GM12878 (cell line): ENCODE measurements at places on chromosomes 1 and 21. TPM values are rescaled to one million over a fixed set of nuclear protein-coding genes. Genes with fewer than 3 reads are reported as not detected.

GRCh38 chr1:180901076-180901990, 11.4 kb upstream of the KIAA1614 start:
- DNase-seq: no peak

The SH2D1B gene
- total RNA-seq: not detected in 2 replicates

The OLIG2 gene
- not detected in 2 replicates for total RNA-seq

DNA sequence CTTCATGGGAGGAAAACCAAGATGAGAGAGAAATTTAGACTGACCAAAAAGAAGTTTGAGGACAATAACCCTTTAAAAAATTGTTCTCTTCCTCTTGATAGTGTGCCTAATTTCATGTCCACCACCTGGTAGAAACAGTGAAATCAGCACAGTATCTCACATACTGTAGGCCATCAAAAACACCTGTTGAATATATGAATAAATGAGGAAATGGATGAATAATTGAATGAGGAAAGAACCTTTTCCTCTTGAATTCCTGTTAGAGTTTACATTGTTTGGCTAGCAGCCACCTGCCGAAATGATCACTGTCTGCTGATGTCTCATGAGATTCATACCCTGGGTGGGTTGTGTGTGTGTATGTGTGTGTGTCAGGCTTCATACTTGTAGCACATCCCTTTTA, 198.7 kb upstream of the PBX1 start:
- DNase-seq: no peak

- DNase-seq: peak; percentile 59
These were observed 44.9 kb downstream of the CHAF1B start for GRCh38 chr21:36429947-36430546.

DNA sequence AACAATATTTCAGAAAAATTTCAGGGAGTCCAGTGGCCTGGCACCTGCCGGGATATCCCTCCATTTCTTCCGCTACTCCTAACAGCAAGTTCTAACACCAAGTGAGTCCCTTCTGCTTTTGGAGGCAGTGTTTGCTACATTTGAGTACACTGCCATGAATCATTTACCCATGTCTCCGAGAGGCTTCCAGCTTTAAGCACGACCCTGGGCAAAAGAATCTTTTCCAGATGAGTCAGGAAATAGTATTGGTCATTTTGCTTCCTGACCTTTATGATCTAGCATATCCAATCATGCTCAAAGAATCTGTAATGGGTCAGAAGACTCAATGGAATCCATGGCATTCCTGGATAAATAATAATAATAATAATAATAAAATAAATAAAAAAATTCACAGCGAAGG, 60.7 kb upstream of the FMN2 start:
- DNase-seq: no peak

- no peak for DNase-seq
These were observed at the start of gene KCND3 for GRCh38 chr1:111989531-111990025. Gene KCND3, minus strand, starts transcription at chr1:111989668.

DNA sequence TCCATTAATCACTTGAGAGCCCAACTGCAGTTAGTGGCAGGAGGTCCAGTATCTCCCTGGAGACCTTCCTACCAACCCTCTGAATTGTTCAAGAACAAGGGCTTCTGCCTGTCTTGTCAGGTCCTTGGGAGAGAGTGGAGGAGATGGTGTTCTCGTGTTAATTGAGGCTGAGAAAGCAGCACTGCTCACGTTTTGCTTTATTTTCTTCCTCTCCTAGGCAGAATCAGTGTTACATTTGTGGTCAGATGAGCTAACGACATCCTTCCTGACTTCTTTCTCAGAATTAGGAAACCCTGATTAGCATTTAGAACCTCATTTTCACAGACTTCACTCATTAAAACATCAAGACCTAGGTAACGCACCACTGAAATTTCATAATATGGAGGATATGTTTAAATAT, 26.4 kb upstream of the LRIG2 start:
- DNase-seq: no peak

The KPRP gene
- not detected in 2 replicates for total RNA-seq

- no peak for DNase-seq
These were observed 193.8 kb downstream of the KCNH1 start for GRCh38 chr1:210940081-210940617.

- DNase-seq: no peak
These were observed 20.6 kb downstream of the CEP104 start for GRCh38 chr1:3836421-3836820.

DNA sequence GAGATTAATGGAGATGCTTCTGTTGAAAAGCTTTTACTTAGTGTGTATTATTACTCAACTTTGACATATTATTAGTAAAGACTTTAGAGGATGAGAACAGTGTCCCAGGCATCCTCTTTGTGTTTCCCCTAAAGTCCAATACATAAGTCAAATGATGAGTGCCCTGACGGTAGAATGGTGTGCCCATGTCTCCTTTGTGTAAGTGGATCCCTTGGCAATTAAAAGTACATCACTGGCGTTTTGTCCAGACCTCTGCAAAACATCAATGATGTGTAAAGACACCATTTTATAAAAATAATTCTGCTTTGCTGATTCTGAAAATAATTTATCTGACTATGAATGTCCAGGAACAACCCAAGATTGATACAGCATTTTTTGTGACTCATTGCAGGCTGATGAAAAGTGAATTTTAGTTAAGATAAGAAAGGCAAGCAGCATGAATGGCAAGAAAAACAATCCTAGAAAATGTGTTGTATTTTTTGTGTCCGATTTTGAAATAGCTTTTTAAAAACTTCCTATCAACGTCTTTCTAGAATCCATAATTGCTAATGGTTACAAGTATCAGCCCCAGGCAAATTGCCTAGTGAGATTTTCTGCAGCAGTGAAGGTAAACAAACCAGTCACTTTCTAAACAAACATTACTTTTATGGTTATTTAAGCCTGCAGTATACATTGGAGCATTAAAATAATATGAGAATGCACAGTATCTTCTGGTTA, 251.5 kb downstream of the PTPRC start:
- no peak for DNase-seq

GRCh38 chr1:147723691-147724323, 36.6 kb downstream of the GJA5 start:
- no peak for DNase-seq

The SEC16B gene
- 0.10 and 0.21 TPM in 2 replicates for total RNA-seq

DNA sequence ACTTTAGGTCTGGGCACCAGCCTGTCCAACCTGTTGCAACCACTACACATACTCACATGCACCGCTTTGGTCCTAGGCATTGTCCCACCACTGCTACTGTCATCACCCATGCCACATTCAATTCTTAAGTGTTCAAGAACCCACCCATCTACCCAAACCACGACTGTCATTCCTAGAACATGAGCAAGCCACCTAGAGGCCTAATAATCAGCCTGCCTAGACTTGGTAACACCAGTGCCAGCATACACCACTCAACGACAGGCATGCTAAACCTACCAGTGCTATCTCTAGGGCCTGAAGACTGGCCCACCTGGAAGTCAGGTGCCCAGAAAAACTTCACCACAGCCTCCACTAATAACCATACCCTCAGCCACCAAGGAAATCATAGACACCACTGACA, 532.8 kb upstream of the DEPDC1 start:
- DNase-seq: no peak

DNA sequence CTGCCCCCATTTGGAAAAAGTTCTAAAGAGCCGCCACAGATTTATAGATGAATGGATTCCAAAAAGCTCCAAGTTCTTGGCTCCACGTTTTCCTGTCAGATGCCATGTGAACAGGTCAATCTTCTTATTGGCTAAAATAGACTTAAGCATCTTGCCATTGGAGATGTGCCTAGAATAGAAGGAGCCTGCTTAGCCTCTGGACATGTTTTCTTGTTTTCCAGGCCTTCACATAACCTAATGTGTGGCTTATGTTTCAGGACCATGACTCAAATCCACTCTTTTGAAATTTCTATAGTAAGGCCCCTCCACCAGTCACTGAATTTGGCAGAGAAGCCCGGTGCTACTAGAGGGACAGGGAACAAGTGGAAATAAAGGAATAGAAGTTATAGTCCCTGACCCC, 31.5 kb downstream of the PHC2 start:
- no peak for DNase-seq

DNA sequence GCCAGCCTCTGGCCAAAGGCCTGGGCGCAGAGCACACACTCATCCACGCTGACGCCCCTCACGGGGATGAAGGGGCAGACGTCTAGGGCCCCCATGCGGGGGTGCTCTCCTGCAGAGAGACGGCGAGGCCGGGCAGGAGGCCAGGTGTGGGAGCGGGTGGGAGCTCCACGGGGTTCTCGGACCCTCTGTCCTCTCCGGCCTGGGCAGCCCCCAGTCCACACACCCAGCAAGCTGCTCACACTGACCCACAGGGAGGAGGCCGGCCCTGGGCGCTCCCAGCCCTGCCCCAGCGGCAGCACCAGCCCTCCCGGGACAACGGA, 2.5 kb downstream of the FTCD start:
- DNase-seq: no peak

DNA sequence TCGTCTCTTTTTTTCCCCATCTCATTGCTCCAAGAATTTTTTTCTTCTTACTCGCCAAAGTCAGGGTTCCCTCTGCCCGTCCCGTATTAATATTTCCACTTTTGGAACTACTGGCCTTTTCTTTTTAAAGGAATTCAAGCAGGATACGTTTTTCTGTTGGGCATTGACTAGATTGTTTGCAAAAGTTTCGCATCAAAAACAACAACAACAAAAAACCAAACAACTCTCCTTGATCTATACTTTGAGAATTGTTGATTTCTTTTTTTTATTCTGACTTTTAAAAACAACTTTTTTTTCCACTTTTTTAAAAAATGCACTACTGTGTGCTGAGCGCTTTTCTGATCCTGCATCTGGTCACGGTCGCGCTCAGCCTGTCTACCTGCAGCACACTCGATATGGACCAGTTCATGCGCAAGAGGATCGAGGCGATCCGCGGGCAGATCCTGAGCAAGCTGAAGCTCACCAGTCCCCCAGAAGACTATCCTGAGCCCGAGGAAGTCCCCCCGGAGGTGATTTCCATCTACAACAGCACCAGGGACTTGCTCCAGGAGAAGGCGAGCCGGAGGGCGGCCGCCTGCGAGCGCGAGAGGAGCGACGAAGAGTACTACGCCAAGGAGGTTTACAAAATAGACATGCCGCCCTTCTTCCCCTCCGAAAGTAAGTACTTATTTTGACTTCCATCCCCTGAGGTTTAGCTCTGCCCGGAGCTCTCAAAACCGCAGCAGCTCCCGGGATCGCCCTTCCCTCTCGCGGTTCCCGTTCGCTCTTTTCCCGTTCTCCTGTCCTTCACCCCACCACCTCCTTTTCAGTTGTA, 1.5 kb downstream of the TGFB2 start:
- DNase-seq: no peak

DNA sequence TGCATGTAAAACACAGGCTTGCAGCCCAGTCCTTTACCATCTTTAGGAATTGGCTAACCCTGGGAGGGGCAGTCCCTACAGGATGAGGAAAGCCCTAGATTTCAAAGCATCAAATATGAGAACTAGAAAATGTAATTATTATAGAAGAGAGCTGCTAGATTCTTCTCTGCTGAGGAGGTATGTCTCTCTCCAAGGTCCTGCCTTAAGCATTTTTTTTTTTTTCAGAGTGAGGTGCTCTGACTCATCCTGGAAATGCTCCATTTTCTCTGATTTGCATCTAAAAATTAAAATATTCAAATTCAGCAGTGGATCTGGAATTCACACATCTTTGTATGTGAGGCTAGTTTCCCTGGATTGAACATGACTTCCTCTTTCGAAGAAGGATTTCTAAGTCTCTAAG, 149.8 kb downstream of the ZNF648 start:
- no peak for DNase-seq

The AADACL4 gene
- total RNA-seq: not detected in 2 replicates

DNA sequence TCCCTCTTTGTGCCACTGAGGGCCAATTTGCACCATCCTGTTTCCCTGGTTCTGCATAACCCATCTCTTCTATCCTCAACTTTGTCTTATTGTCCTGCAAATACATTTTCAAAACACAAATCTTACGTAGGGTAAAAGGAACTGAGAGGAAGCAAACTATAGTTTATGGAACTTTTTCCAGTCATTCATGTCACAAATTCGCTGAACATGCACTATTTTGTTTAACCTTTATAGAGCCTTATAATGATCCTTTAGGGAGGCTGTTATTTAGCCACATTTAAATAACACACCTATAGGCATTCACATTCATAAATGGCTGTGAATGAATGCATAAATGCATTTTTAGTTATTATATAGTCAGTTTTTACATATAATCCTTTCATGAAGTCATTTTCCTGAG, 85.0 kb downstream of the PLPPR5 start:
- no peak for DNase-seq

- no peak for DNase-seq
These were observed 18.5 kb upstream of the TBX15 start for GRCh38 chr1:119006406-119007279.

- DNase-seq: no peak
These were observed 4.1 kb downstream of the MOV10 start for GRCh38 chr1:112678605-112679004.

DNA sequence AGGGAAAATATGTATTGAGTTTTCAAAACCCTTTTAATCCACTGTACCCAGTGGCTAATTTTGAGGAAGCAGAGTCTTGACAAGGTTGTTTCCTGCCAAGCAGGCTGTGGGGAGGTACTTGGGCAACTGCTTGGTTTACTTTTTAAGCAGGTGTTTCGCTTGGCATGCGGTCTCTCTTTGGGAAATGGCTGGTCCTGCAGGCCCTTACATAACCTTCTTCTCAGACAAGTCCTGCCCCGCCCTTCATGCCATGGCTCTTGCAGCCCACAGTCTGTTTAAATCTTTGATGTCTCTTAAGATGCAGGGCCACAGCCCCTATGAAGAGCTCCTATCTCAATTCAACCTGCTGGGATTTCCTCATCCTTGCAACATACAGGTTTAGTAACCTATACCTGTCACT, 36.0 kb upstream of the ABCD3 start:
- DNase-seq: no peak

DNA sequence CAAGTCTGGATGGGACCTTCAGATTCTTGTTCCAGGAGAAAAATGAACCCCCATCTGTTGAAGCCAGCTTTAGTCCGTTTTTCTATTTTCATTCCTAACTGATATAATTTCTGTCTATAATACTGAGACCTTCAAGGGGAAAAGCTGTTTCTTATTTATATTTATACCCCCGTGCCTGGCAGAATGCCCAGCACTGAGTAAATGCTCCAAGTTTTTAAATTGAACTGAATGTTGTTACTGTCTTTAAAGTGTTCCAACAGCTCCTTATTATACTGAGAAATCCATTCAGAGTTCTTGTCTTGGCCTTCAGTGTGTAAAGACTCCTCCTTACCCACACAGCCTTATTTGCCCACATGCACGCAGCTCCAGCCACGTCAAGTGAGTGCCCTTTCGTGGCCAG, 178.6 kb upstream of the HMGB4 start:
- no peak for DNase-seq

DNA sequence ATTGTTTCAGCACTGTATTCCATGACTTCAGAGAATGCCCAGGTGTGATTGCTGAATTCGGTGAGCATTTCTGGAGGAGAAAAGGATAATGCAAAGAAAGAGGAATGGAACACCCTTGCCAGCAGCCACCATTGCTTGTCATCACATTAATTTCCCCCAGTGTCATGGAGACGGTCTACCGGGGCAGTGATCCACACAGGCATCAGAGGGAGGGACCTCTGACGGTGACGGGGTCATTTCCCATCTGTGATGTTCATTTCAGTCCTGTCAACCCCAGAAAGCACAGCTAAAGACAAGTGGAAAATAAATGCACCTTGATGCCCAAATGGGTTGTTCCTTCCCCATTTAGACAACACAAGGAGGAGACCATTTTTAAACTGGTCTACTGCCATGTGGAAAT, 376.4 kb downstream of the PCP4 start:
- no peak for DNase-seq
